ENCODE measurements at places on chromosomes 6 and 20.
A peak's percentile ranks its signal among the peaks of the same experiment; 100 is the strongest.

DNA sequence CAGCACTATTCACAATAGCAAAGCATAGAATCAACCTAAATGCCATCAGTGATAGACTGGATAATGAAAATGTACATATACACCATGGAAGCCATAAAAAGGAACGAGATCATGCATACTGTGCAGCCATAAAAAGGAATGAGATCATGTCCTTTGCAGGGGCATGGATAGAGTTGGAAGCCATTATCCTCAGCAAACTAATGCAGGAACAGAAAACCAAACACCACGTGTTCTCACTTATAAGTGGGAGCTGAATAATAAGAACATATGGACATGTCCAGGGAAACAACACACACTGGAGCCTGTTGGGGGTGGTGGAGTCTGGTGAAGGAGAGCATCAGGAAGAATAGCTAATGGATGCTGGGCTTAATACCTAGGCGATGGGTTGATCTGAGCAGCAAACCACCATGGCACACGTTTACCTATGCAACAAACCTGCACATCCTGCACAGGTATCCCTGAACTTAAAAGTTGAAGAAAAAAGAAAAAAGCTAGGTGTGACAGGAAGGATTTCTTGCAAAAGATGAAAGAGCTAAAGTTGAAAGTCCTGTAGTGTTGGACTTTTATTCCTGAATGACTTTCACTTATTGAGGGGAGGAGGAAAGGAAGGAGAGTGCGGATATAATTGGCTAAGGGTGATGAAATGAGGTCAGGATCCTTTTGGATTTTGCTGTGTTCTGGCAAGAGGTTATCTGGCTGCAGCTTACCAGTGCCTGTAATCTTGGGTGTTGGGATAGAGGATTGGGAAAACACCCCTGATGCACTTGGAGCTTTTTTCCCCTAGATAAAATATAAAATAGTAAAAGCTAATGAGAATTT, 8.5 kb downstream of the TRMT11 start:
- no peak for DNase-seq

DNA sequence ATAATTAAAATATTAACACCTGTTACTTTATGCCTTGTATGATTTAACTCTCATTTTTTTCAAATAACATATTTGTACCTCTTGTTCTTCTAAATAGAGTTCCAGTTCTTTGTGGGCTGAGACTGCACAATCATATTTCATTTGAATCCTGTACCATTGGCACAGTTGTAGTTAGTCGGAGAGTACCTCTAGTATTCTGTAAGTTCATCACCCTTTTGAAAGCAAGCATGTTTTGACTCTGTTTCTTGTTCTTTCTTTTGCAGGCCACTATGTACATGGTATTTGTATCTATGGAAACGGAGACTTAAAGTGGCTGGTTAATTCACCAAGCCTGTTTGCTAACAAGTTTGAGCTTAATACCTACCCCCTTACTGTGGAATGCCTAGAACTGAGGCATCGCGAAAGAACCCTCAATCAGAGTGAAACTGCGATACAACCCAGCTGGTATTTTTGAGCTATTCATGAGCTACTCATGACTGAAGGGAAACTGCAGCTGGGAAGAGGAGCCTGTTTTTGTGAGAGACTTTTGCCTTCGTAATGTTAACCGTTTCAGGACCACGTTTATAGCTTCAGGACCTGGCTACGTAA, 68.2 kb downstream of the C6orf52 start:
- no peak for DNase-seq

GRCh38 chr6:75143191-75143590, 62.7 kb downstream of the COL12A1 start:
- DNase-seq = no peak

DNA sequence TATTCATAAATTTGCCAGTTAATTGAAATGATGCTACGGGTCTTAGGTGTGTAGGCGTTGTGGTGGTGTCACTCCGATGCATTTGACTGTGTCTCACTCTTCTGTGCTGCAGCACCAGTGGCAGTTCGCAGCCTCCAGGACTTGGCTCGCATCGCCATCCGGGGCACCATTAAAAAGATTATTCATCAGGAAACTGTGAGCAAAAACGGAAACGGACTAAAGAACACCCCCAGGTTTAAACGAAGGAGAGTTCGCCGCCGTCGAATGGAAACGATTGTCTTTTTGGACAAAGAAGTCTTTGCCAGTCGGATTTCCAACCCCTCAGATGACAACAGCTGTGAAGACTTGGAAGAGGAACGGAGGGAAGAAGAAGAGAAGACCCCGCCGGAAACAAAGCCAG, 17.6 kb downstream of the PCMTD2 start:
- DNase-seq = no peak

GRCh38 chr6:150880336-150880735, 14.8 kb downstream of the MTHFD1L start:
- no peak for DNase-seq

DNA sequence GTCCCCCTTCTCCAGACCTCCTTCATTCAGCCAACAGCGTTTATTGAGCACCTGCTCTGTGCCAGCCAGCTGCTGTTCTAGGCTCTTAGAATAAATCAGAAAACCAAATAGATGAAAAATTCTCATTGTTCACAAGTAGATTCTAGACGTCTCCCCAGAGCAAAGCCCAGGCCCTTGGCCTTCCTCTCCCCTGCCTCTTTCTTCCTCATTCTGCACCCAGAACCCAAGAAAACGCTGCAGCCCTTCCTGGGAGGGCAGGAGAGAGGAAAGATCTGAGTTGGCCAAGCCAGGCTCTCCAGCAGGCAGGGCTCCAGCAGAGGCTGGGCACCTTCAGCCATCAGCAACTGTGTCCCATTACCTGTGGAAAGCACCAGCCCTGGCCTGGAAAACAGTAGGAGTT, 12.0 kb upstream of the BPI start:
- DNase-seq = no peak

DNA sequence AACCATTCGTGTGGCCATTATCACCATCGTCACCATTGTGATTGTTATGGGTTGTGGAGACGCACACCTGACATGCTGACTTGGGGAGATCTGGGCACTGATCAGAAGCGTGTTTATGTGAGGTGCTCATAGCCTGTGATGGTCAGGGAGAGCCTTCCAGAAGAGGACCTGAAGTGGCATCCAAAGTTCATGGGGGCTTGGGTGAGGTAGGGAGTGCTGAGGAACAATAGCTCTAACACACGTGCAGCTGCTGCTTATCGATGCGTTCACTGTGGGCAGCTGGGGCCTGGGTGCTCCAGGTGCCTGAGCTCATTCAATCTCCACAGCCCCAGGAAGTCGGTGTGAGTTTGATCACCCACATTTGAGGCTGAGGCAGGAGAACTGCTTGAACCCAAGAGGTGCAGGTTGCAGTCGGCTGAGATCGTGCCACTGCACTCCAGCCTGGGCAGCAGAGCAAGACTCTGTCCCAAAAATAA, 227.3 kb downstream of the PREX1 start:
- DNase-seq = no peak

- DNase-seq = no peak
Observed at GRCh38 chr6:69238067-69238466, 558.7 kb downstream of the LMBRD1 start.

DNA sequence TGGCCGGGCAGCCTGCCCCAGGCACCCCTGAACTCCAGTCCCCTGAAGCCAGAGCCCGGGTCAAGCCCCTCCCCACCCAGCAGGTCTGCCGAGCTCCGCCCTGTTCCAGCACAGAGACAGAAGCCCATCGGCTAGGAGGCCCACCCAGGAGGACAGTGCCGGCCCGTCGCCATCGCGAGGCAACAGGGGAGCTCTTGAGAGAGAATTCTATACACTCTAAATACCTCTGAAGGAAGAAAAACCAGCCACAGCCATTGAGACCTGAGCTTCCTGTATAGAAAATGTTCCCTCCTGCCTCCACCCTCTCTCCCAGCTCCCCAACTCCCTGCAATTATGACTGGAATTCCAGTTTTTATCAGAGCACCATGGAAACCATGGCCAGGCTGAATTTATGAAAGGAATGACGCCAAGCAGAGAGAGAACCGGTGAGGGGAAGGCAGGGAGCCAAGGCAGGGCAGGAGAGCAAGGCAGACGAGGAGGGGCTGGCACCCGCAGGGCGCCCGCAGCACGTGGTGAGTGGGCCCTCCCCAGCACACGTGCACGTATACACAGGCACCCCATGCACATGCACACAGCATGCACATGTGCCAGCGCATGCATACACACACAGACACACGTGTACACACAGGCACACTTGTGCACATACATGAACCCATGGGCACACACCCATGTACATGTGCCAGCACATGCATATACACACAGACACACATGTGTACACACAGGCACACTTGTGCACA, 27.6 kb upstream of the MRGBP start:
- no peak for DNase-seq

DNA sequence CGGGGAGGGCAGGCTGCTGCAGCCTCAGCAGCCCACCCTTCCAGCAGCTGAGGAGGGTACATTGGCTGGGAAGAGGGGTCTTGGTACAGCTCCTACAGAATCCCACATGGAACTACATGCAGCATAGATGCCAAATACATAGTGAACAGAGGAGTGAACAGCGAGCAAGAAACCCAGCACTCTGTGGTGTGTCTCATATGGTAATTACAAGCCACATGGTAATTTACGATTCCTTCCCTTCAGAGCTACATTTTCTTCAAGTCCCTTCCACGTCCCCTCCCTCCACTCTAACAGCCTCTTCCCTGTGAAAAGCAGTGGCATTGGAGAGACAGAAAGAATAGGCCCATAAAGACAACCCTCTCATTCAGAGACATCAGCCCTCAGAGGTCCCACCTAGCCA, 167.7 kb downstream of the SYNDIG1 start:
- DNase-seq = no peak

DNA sequence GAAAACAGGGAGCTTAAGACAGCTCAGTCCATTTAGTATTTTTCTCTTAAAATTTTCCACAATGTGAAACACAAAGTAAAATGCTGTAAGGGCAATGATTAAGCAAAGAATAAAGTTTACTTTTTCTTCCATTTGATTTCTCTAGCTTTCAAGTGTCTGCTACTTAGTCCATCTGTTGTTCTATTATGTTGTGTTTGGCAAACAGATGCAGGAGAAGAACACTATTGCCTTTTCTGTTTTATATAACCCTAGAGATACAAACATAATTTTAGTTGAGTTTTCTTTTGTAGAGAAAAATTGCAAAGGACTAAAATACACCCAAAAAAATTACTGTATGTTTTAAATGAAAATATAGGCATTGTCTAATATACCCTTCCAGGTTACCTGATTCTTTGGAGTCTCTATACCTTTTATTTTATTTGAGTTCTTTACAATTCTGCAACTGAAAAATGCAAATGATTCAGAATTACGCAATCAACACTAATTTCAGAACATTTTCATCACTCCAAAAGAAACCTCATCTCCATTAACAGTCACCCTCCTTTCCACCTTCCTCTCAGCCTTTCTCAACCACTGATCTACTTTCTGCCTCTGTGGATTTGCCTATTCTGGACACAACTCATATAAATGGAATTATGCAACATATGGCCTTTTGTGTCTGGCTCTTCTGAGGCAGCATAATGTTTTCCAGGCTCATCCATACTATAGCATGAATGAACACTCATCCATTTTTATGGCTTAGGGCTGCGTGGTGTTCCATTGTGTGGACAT, 96.9 kb downstream of the MKKS start:
- no peak for DNase-seq

GRCh38 chr6:20692023-20692422, 157.8 kb downstream of the CDKAL1 start:
- DNase-seq = no peak

- DNase-seq = no peak
Observed at GRCh38 chr6:45626087-45626891, 248.6 kb upstream of the SUPT3H start.

- DNase-seq = no peak
Observed at GRCh38 chr6:28117386-28118050, 6.9 kb upstream of the ZSCAN16 start.

DNA sequence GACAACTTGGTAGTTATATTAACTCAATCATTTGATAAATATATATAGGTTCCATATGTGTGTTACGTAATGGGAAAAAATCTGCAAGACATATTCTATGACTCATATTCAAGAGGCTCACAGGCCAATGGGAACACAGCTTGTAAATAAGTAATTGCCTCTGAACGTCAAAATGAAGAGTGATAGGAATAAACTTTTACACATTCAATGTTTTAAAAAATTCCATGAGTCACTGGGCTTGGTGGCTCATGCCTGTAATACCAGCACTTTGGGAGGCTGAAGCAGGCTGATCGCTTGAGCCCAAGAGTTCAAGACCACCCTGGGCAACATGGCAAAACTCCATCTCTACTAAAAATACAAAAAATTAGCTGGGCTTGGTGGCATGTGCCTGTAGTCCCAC, 209.4 kb upstream of the MCHR2 start:
- no peak for DNase-seq

DNA sequence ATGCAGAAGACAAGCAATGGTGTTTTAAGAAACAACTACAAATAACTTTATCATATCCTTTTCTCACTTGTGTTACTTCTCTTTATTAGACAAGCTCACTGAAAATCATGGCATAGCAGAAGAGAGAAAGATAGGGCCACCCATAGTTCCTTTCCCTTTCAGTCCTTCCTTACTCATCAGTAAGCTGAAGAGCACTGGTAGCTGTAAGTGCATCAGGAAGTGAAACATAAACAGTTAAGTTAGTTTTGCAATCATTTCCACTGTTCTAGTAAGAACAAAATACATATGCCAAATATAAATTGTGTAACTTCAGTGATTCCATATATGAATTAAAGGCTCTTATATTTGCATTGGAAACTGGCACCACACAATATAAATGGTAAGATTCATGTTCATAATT, 220.1 kb downstream of the HACE1 start:
- DNase-seq = no peak

- DNase-seq = no peak
Observed at GRCh38 chr6:16630026-16630643, 131.1 kb downstream of the ATXN1 start.

DNA sequence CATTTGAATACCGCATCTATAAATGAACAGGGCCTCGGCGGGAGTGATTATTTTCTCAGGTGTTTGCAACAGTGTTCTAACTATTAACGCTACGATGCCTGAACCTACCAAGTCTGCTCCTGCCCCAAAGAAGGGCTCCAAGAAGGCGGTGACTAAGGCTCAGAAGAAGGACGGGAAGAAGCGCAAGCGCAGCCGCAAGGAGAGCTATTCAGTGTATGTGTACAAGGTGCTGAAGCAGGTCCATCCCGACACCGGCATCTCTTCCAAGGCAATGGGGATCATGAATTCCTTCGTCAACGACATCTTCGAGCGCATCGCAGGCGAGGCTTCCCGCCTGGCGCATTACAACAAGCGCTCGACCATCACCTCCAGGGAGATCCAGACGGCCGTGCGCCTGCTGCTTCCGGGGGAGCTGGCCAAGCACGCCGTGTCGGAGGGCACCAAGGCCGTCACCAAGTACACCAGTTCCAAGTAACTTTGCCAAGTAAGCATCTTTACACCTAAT, 70.9 kb downstream of the HFE start:
- peak; percentile 72 for DNase-seq
